ENCODE measurements at places on chromosomes 3 and 15.

DNA sequence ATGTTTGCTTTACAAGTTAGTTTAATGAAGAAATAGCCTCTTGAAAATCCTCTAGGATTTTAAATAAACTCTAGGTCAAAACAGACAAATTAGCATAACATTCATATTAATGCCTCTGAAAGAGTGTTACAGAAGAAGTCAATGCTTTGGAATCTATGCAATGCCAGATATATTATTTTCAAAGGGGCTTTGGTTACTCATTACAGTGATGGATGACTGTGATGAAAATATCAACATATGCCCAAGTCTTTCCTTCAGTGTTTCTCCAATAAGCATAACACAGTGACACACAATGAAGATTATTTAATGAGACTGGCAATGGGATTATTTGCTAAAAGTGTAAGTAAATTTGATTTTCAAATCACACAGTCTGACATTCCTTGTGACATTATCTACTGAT lies 1247.2 kb downstream of the ROBO2 start:
- DNase-seq: no peak

- DNase-seq: no peak
Measured at GRCh38 chr15:78001656-78002055, 75.9 kb downstream of the TBC1D2B start.

GRCh38 chr3:19263606-19264005 lies 115.3 kb downstream of the KCNH8 start:
- no peak for DNase-seq

DNA sequence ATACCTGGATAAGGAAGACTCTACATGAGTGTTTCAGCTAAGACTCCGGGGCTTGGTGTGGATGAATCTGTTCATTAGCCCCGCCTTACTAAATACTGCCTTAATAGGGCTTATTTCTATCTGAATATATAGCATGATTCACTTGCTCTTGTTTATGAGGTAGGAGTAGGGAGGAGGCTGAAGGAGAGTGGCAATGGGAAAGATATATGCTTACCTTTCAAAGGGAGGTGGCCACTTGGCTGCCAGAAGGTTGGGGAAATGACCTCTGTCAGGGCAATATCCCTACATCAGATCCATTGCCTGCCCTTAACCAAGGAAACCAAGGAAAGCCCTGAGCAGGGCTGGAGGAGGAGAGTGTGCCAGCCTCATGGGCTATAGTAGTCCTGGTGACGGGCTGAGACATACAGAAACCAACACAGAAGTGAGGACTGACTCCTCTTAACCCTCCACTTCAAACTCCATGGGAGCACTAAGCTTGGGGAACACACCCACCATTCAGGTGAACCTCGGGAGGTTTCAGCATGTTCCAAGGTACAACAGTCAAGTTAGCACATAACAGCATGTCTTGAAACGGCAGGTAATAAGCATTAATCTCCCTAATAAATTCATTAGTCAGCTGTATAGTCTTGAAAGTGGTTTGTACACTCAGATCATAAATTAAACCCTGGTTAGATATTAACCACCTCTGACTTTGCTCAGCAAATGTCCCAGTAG lies 80.1 kb downstream of the EOMES start:
- DNase-seq: no peak

- DNase-seq: no peak
Measured at GRCh38 chr3:186286114-186286513, 75.9 kb downstream of the DGKG start.

- no peak for DNase-seq
Measured at GRCh38 chr3:159675285-159675684, 313.4 kb upstream of the IL12A start.

- DNase-seq: no peak
Measured at GRCh38 chr3:167302678-167303077, 77.4 kb downstream of the ZBBX start.

DNA sequence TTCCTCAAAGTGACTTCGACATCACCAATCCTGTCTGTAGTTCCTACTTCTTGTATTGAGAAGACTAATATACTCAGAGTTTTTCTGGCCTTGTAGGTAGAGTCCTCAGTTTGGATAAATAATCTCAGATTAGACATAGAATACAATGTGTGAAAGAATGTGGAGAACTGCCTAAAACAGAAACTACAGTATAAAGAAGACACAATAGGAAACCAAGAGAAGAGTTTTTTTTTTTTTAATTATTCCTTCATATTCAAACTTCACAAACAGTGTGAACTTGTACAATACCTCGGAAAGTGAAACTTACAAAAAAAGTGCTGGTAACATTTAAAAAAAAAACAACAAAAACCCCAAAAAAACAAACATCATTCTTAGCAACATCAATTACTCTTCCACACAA lies 20.5 kb downstream of the TIGIT start:
- no peak for DNase-seq

DNA sequence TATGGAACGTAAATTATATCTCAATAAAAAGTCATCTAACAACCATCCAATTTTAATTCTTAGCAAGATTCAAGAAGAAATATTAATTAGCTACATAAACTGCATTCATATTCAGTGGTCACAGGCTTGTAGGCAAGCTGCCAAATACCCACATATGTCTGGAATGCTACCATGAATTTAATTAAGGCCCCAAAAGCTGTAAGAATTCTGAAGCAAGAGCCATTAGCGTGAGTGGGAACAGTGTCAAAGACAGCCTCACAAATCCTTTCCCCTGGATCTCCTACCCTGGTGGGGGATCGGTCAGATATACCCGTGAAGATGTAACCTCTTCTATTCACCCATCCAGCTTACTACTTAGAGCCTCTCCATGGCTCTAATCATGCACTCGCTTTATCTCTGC lies 40.0 kb downstream of the ATG7 start:
- no peak for DNase-seq

- DNase-seq: no peak
Measured at GRCh38 chr15:44082558-44083157, 112.4 kb downstream of the FRMD5 start.

DNA sequence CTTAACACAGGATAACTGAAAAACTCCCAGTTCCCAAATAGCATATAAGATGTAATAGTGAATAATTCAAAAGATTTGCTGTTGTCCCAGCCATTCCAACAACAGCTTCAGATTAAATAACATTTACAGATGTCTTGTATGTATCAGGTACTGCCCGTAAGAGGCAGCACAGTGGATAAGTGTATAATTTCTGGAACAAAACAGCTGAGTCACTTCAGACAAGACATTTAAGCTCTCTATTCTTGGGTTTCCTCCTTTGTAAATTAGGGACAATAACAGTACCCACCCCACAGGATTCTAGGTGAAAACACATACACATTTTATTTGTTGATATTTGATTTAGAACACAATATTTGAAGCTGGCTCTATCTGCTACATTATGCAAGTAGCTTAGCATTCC lies 2.6 kb upstream of the WWTR1 start:
- no peak for DNase-seq

DNA sequence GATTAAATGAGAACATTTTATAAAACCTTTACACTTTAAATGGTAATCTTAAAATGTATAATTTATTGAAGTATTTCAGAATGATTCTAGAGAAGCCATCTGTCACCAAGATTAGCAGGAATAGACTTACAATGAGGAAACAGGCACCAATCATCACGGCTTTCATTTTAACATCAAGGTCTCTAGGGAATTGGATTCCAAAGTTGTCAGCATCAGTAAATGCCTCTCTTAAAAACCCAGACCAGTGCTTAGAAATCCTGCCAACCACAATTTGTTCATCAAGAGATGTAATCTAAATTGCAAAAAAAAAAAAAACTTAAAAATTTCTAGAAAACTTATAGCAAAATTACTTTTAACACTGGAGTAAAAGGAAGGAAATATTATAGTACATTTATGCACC lies 20.3 kb downstream of the PLSCR2 start:
- DNase-seq: no peak

GRCh38 chr15:50438251-50438650 lies 14.0 kb downstream of the USP8 start:
- no peak for DNase-seq
